ENCODE measurements at places on chromosomes 11 and 22.
A peak's percentile ranks its signal among the peaks of the same experiment; 100 is the strongest.

DNA sequence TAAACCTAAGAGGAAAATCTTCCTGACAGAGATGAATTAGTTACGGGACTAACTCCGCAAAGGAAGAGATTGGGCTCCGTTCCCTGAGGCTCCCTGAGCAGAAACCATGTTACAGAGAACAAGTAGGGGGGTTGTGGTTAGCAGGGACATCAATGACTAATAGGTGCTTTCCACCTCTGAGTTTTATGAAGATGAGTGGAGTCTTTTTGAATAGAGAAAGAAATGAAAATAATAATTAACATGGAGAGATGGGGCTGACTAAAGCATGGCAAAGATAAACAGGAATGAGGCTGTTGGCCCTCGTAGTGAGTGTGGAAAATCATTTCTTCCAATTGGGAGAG is 47.5 kb upstream of the PICALM start:
- DNase-seq: peak; percentile 88

- peak; percentile 24 for DNase-seq
Observed at GRCh38 chr11:124970925-124971324, 16.9 kb downstream of the CCDC15 start.

DNA sequence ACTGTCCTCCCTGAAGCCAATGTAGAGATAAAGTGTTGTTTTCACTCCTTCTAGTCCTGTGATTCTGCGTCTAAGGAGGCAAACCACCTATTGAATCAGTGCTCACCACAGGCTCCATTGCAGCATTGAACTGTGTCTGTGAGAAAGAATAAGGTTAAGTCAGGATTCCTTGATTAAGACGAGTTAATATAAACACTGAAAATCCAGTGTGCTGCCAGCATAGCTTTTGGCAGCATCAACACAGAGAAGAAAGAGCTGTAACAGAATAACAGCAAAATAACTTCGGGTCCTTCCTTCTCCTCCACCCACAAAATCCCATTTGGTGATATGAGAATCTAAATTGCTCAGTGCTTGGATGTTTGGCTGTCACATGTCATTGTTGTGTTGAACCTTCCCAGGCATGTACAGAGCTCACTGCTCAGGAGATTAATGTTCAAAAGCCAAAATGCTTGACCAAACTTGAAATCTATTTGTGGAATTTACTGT is 185.2 kb upstream of the DDI1 start:
- DNase-seq: peak; percentile 2

DNA sequence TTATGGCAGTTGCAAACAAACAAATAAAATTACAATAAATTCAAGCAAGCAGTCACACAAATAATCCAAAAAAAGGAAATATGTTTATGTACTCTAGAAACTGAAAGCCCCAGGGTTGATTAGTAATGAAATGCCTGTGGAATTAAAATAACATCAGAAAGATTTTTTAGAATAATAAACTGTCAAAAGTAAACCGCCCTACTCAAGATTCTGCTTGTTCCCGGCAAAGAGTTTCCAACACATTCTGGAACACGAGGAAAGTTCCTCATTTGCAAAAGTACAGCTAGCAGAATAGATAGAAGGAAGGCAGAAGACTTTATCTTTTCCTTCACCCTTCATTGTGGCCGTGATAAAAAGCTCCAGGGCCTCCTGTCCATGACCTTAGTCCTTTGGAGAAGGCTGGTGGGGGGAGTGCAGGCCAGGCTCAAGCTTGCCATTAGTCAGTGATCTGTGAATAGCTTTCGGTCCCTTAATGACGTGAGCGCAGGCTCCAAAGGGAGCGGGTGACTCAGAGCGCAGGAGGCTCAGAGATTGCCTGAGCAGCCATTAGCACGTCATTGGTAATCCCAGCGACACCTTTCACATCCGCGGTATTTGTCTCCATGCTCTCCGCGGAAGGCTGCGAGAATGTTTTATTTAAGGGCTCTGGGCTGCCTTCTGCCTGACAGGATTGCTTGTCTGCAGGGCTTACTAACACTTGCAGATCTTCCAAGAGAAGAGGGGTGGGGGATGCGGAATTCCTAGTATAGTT is 458.3 kb downstream of the METTL15 start:
- no peak for DNase-seq

DNA sequence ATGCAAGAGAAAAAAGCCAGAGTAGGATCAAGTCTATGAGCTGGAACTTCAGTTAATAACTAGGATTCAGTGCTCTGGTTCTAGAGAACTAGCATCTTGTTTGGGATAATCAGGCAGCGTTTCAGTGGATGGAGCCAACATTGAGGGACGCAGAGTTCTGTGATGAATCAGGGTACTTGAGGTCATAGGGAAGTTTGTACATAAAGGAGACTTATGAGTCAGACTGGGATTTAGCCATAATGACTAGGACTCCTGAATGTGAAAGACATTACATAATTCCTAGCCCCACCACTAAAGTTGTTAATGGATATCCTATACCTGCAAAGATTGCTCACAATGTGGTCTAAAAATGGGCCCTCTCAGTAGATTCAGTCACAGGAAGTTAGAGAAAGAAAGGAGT is 6.8 kb downstream of the SLN start:
- DNase-seq: peak; percentile 87

GRCh38 chr11:76653674-76654284 is 16.8 kb downstream of the LRRC32 start:
- DNase-seq: no peak

- DNase-seq: peak; percentile 64
Observed at GRCh38 chr11:93895106-93895862, 44.9 kb upstream of the VSTM5 start.

DNA sequence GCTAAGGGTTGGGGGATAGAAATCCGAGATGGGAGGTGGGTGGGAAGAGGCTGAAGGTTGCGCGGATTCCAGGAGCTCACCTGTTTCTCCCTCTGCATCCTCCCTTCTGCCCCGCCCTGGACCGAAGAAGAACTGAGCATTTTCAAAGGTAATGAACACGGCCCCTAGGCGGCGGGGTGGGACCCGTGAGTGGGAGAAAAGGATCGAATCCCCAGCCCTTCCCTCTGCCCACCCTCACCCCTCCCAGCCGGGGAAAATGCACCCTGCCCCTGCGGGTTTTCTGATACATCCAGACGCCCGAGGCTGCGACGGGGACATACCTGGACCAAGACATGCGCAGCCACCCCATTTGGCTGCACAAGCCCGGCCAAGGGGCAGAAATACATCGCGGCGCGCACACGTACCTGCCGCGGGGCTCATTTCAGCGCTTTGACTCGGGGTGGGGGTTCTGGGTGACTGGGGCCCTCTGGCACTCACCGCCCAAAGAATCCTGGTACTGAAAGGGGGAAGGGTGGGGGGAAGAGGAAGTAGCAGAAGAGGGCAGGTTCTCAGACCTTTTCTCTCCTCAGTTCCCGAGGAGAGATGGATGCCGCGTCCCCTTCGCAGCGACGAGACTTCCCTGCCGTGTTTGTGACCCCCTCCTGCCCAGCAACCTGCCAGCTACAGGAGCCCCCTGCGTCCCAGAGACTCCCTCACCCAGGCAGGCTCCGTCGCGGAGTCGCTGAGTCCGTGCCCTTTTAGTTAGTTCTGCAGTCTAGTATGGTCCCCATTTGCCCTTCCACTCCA is 6.0 kb downstream of the VSIG2 start:
- DNase-seq: peak; percentile 38

- DNase-seq: no peak
Observed at GRCh38 chr11:67317888-67318555, 14.7 kb downstream of the SSH3 start.

- DNase-seq: no peak
Observed at GRCh38 chr11:72012091-72012630, 13.5 kb downstream of the IL18BP start.

DNA sequence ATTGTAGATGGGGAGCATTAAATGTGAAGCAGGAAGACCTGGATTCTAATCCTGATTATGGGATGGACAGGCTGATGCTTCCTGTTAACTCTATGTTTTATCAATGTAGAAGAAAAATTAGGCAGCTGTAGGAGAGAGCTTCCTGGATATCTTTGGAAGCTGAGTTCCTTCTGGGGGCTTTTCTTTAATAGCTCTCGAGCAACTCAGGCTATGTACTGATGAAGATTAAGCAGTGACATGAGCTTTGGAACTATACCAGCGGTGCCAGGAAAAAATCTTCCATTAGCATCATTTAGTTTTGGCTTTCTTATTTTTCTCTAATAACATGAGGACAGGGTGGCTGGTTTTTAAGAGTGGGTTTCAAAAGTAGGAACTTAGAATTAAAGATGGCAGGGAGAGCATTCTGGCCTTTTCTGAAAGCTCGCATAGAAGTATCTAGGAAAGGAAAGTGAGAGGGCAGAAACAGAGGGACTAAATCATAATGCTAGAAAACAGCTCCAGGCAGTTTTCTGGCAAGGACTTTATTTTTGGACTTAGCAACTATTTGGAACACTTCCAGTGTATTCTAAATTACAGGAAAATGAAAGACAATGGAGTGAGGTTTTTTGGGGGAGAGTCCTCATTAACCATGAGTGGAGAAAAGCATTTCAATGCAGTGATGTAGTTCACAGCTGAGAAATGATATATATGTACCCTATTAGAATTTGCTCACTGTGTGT is 69.2 kb upstream of the RRM1 start:
- no peak for DNase-seq

DNA sequence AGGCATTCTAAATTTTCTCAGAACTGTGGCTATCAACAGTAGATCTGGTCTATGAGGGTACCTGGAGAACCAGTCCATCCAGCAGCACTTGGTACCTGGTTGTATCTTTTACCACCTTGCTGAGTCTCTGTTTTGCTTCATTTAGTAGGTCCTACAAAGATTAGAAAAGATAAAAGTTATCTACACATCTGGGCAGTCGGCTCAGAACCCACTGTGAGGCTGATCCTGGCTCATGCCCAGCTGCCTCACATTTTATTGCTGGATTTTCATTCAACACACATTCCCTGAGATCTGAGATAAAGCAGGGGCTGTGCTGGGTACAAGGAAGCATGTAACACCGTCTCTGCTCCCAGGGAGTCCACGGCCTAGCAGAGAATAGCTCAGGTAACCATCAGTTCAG is 27.5 kb downstream of the ATP6V1E1 start:
- DNase-seq: no peak

All from ACHN (cell line).